ENCODE measurements at places on chromosomes 11 and 22.
A peak's percentile ranks its signal among the peaks of the same experiment; 100 is the strongest.

DNA sequence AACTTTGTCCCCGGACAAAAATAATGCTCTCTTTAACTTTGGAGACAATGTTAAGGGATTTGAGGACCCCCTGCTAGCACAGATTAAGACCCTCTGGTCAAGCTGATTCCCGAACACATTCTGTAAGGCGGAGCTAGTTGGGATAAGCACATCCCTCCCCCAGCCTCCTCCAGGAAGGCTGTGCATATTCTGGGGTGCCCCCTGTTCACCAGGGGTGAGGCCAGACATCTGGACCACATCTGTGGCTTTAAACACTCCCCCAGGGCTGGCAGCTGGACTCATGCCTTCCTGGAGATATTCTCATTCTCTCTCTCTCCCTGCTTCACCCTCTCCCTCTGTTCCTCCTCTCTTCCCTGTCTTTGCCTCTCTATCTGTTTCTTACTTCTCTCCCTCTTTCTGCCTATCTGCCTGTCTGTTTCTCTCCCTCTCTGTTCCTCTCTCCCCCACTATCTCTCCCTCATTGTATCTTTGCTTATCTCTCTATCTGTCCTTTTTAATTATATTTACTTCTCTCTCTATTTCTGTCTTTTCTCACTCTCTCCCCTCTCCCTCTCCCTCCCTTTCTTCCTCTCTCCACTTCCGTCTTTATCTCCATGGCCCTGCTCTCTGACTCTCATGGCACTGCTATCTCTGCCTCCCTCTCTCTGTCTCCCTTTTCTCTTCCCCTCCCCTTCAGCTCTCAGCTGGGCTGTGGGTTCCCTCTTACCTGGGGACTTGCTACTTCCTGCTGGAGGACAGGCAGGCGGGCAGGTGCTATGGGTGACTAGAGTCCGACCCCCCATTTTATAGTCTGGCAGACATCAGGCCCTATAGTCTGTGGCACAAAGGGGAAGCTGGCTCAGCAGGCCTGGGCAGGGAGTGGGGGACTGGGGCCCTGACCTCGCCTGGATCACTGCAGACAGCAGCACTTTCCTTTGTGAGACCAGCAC lies at the start of gene CRYBB1:
Gene CRYBB1 (minus strand): TSS at position 757 of the 929 bp plus-strand sequence. CDS start 1,708 bp downstream, outside the sequence.
- DNase-seq = no peak

DNA sequence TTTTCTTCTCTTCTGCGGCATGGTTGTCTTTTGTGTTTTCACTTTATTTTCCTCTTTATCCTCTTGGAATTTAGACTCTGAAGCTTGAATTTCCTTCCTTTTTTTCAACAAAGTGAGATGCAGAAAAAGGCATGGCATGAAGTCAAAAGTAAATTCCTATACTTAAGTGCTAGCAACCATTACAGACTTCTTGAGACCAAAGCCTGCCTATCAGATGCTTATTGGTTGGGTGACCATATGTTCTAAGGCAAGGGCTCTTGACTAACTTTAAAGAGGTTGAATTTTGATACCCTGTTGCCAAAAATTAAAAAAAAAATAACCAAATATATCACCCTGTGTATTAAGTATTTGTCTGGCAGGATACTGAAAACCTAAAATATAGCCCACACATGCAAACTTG lies 237.4 kb downstream of the TMEM135 start:
- no peak for DNase-seq

GRCh38 chr22:27668828-27669797 lies 132.4 kb downstream of the MN1 start:
- peak; percentile 84 for DNase-seq

DNA sequence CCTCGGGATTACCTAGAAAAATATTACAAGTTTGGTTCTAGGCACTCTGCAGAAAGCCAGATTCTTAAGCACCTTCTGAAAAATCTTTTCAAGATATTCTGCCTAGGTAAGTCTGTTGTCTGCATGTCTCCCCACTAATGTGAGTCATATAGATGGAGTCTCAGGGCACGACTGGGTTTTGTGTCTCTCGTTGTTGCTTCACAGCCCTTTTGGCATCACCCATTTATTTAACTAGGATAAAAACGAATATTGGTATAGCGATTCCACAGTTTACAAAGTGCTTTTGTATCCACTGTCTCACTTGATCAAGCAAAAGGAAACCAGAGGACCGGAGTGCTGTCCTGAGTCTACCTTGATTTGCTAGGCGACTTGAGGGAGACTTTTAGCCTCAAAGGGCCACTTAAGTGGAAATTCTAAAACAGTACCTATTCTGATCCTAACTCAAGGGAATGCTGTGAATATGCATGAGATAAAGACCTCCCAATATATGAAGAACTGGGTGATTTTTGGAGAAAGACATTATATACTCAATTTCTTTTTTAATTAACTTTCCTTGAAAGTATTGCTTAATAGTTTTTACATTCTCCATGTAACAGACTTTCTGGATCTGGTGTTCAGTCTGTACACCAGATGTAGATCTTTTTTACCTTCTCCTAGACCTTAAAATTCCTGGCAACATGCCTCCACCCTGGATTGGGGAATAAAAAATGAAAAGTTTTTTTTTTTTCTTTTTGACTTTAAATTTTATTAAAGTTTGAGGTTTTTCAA lies 590 bp downstream of the NNMT start:
- DNase-seq = no peak

GRCh38 chr22:24495365-24495675 lies 188 bp downstream of the UPB1 start:
- DNase-seq = no peak

DNA sequence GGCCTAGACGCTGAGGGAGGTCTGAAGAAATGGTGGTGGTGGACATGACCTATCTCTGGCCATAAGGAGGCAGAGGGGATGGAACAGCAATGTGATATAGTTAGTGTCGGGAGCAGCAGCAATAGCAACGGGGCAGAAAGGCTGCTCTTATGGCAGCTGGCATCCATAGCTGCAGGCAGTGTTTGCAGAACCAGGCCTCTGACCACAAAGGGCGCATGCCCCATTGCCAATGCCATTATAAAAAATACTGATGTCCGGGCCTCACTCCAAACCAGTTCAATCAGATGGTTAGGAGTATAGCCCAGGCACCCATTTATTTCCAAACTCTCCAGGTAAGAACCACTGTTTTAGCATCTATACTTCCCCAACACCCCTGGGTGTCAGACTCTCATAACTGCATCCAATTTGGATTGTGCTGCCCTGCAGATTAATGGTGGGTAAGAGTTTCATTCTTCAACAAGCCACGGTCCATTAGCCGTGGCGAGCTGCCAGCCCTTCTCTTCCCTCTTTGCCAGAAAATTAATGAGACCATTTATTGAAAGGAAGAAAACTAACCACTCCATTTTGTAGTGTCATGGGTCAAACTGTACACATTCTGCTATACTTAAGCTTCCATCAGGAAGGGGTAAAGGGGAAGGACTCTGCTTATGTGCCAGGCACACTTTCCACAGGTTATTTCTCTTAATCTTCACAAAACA lies 72.8 kb upstream of the SPON1 start:
- DNase-seq = no peak

GRCh38 chr11:95829580-95830259 lies 39.4 kb downstream of the CEP57 start:
- DNase-seq = no peak

- DNase-seq = peak; percentile 53
Observed at GRCh38 chr11:34468209-34468841, 29.6 kb downstream of the CAT start.

- peak; percentile 38 for DNase-seq
Observed at GRCh38 chr11:75592715-75593114, 30.7 kb downstream of the SERPINH1 start.
